ENCODE measurements at places on chromosomes 13 and 19. TPM values are rescaled to one million over a fixed set of nuclear protein-coding genes. Genes with fewer than 3 reads are reported as not detected.

CEACAM8 gene
- not detected for total RNA-seq

SULT2A1 gene
- total RNA-seq: not detected

MAG gene
- 0.50 TPM for total RNA-seq

IQCN gene
- total RNA-seq: 0.22 TPM

PLK5 gene
- not detected for total RNA-seq

LGI4 gene
- total RNA-seq: not detected

FUT1 gene
- not detected for total RNA-seq

KIR2DL4 gene
- total RNA-seq: not detected

ELF1 gene
- 8.6 TPM for total RNA-seq

MCF2L gene
- total RNA-seq: 14.6 TPM

ZNF837 gene
- total RNA-seq: 2.5 TPM

MOB3A gene
- 10.1 TPM for total RNA-seq

CEACAM3 gene
- total RNA-seq: not detected

KANK3 gene
- not detected for total RNA-seq

SWSAP1 gene
- 0.38 TPM for total RNA-seq

KLHL1 gene
- total RNA-seq: not detected

MAST1 gene
- total RNA-seq: not detected

DNA sequence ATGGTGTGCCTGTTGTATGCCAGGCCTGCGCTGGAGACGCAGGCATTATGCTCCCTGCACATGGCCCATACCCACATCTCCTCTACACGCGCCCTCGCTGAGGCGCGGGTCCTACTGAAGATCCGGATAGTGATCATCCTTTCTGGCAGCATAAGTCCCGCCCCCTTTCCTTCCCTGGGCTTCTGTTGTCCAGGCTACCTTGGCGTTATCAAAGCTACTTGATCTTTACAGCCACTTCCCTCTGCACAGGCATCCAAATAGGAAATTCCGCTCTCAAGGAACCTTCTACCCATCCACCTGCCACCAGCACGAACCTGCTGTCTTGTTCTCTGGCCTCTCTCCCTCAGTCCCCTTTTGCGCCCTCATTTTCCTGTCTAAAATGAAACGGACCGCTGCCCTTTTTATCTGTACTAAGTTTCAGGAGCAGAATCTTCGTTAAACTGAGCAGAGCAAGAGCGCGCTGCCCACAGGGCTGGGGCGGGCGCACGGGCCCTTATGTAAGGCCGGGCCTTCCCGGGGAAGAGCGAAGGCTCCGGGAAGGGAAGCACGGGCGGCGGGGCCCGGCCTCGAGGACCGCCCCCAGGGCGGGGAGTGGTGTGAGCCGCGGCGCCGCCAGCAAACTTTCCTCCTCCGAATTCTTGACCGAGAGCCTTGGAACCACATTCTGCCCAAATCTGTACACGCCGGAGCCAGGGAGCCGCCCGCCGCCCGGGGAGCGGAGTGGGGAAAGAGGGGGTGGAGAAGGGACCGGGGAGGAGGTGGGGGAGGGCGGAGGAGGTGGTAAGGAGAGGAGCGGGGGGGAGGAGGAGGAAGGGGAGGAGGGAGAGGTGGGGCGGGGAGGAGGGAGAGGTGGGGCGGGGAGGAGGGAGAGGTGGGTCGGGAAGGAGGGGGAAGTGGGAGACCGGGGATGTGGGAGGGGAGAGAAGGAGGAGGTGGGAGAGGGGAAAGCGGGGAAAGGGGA lies 920 bp upstream of the UBE2L5 start:
- peak; percentile 66 for DNase-seq

- no peak for DNase-seq
Measured at GRCh38 chr13:30314069-30314468, 6.7 kb upstream of the KATNAL1 start.

DNA sequence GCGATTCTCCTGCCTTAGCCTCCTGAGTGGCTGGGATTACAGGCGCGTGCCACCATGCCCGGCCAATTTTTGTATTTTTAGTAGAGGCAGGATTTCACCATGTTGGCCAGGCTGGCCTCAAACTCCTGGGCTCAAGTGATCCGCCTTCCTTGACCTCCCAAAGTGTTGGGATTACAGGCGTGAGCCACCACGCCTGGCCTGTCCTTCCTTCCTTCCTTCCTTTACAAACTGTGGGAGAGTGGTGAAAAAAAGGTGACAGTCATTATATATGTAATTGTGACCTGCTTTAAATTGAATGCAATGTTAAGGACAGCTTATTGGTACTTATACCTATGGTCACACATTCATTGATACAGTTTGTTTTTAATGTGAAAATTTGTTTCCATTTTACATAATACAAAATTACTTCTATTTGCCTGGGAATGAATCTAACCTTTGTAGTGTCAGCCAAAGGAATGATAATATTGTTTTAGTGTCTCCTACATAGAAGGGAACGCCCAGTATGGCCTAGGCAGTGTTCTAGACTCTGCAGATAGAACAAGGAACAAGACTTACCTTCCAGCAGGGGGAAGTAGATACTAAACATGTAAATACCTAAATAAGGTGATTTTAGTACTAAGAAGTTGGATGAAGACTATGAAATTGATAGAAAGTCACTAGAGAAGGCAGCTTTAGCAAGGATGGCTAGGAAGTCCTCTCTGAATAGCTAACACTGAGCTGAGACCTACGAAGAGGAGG lies 146.3 kb downstream of the GGACT start:
- no peak for DNase-seq

DNA sequence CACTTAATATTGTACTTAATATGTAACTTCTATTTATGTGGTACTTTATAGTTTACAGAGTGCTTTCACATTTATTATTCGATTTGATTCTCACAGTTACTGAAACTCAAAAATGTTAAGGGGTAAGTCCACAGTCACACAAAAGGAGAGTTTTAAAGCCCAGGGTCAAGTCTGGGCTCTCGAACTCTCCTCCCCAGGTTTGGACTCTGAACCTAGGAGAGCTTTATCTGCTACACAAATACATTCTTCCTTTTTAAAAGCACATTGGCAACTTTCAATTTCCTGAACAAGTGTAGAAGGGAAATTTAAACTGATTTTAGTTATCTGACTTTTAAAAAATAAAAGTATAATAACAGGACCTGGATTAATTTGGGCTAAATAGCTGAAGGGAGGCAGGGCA lies 139.2 kb downstream of the ZAR1L start:
- no peak for DNase-seq

GRCh38 chr13:61406275-61406674 lies 9.4 kb downstream of the PCDH20 start:
- no peak for DNase-seq

GRCh38 chr13:101627556-101627943 lies 175.1 kb downstream of the ITGBL1 start:
- DNase-seq: peak; percentile 27

DNA sequence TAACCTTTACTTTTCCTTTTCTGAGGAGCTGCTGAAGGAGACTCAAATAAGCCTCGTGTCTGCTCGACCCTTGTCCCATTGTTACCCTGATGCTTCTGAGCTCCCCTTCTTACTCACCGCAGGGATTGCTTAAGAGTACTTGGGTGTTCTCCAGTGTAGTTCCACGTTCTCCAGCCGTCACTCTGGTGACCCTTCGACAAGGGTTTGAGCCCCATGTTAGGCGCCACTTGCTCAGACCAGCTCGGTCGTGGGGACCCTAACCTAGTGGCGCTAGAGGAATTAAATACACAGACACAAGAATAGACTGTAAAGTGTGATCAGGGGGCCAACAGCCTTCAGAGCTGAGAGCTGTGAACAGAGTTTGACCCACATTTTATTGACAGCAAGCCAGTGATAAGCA lies 10.3 kb downstream of the ZNF480 start:
- DNase-seq: peak; percentile 12

GRCh38 chr13:73698859-73699258 lies 435.3 kb downstream of the KLF12 start:
- no peak for DNase-seq

DNA sequence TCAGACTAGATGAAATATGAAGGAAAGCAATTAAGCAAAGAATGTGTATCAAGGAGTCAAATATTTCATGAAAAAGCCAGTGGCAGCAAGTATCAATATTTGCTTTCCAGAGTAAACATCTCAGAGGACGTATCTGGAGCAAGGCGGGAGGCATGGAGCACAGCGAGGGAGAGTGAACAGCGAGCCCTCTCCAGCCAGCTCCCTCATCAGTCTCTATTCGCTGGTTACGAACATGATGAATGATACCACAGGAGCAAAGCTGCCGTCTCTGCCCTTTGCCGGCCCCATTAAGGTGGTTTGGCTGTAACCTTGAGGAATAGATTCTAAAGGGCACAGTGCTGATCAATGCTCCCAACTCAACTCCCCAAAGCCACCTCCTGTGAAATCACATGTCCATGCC lies 95.8 kb downstream of the CCNA1 start:
- no peak for DNase-seq

GRCh38 chr13:104297075-104297474 lies 1230.9 kb upstream of the SLC10A2 start:
- no peak for DNase-seq

GRCh38 chr19:50402544-50403301 lies 16.0 kb upstream of the SPIB start:
- DNase-seq: no peak

- no peak for DNase-seq
Measured at GRCh38 chr19:16425993-16426392, 45.8 kb downstream of the EPS15L1 start.

DNA sequence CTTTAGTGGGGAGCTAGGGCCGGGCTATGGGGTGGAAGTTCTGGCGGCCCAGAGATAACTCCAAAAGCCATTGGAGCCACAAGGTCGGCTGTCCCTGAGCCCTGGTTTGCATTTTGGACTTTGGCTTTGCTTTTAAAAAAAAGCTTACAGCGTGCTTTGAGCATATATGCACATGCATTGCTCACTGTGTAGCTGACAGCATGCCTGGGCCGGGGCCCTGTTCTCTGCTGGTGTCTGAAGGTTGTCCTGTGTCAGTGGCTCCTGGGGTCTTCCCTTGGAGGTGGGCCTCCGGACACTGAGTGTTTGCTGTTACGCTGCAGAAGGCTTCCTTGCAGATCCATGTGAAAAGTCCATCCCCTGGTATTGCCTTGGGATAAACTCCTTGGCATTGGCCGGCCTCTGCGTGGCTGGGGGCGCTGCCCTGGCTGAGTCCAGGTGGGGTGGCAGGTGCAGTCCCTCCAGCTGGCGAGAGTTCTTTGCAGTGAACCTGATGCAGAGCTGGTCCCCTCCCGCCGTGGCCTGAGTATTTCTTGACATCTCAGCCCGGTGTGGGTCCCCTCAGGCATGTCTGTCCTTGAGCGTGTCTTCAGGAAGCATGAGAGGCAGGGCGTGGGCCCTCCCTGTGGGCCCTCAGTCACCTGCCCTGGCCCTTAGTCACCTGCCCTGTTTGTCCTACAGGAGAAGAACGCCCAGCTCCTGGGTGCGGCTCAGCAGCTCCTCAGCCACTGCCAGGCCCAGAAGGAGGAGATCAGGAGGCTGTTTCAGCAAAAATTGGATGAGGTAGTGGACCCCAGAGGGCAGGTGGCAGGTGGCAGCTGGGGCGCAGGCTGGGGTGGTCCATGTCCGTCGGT lies 23.0 kb downstream of the PLEKHJ1 start:
- no peak for DNase-seq

GRCh38 chr19:12938779-12939601 lies 581 bp downstream of the CALR start:
- no peak for DNase-seq

DNA sequence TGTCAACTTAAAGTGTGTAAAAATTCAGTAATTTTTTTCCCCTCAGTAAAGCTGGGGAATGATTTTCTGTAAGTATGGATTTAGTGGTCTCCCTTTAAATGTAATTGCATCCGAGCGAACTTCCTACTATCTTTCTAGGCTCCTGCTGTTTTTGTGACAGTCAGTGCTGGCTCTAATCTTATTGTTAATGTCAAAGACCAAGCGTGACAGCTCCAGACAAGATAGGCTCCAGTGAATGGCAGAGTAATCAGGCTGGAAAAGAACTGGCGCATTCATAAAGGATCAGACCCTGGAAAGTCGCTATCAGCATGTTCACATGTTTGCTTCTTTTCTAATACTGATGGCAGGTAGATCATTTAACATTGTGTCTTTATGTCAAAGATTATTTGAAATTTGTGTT lies 908.0 kb upstream of the ATXN8OS start:
- DNase-seq: no peak

DNA sequence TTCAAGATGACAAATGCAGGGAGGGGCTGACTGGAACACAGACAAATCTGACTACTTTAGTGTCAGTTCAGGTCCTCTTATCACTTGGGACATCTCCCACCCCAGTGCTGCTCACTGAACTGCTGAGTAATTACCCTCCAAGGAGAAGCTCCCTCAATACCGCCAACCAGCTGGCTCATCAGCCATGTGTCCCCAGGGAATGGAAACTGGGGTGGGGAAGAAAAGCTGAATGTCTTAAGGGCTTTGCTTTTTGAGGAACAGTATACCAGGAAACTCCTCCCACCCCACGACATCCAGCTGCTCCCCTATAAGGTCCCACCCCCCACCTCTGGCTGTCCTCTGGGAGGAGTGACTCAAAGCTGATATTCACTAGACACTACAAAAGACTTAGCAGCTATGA lies 2.0 kb downstream of the ZNF823 start:
- no peak for DNase-seq

GRCh38 chr13:105658431-105658830 lies 877.0 kb downstream of the EFNB2 start:
- no peak for DNase-seq

DNA sequence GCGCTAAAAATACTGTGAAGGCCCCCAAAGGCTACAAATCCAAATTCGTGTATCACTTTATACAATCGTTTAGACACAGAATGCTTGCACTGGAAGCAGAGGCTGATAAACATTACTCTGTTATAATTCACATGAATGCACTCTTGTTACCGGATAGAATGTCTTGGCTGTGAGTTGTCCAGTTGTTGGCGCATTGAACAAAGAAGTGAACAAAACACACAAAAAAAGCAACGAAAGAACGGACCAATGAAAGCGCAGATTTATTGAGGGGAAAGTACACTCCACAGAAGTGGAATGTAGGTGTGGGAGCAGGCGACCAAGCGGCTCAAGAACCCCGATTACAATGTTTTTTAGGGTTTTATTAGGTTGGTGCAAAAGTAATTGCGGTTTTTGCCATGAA lies 529 bp upstream of the ZNF418 start:
- no peak for DNase-seq

GRCh38 chr19:29667387-29667783 lies 2.1 kb downstream of the PLEKHF1 start:
- DNase-seq: no peak

- DNase-seq: no peak
Measured at GRCh38 chr13:32887617-32888016, 128.6 kb upstream of the KL start.

DNA sequence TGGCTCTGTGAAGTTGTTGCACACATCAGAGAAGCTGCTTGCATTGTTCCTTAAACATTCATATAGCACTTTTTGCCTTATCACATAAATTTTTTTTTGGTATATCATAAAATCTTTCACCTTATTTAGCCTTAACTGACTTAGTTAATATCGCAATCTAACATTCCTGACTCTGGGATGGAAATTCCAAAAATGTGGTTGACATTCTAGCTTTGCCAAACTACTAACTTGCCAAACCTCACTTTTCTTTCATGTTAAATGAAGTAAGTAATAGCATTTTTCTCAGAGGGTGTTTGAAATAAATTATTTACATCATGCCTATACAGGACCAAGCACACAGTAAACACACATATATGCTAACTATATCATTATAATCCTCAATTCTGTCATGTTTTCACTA lies 736.9 kb upstream of the PCDH9 start:
- DNase-seq: no peak

GRCh38 chr13:98954313-98954712 lies 23.6 kb downstream of the DOCK9 start:
- DNase-seq: no peak

GRCh38 chr13:111551204-111551820 lies 230.9 kb downstream of the TEX29 start:
- DNase-seq: no peak

Measured in SJSA1 (cell line).